ENCODE measurements at places on chromosomes 3 and 15. TPM values are rescaled to one million over a fixed set of nuclear protein-coding genes. Genes with fewer than 3 reads are reported as not detected.

Gene UBA7
- 943 TPM for polyA plus RNA-seq

Gene SLC33A1
- 15.0 TPM for polyA plus RNA-seq

Gene CA12
- polyA plus RNA-seq: not detected

Gene ADIPOQ
- polyA plus RNA-seq: not detected
